GM04503 (cell line): ENCODE measurements at places on chromosomes 7 and 10.

GRCh38 chr10:62237966-62238365 lies 30.7 kb downstream of the RTKN2 start:
- no peak for DNase-seq

DNA sequence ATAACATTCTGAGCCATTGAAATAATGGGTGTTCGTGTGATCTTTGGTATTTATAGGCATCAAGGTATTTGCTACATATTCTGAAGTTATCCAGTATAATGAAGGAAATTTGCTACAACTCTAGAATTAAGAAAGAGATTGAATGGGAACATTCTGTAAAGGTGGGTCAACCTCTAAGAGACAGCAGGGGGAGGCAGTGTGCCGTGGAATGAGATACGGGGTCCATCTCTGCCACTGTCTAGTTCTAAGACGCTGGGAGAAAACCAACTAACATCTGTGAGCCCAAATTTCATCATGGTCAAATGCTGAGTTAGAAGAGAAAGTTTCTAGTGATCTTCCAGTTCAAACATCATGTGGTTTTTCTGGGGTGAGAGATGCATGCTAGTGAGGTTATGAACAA lies 368.9 kb downstream of the SORCS1 start:
- DNase-seq = no peak

DNA sequence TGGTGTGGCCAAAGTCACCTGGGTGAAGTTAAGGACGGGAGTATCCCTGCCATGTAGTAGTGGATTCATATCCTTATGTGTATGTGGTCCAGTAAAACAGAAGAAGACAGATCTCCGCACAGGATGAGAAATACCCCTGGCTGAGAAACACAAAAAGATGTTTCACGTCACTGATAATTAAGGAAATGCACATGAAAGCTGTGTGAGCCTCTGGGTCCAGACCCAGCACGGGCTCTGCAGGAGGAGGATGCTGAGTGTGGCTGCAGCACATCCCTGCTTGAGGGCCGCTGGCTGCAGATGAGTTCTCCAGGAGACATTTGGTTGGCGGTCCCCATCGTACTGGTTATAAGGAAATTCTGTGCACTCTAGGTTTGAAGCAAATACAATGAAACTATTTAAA lies 8.2 kb upstream of the SUN1 start:
- no peak for DNase-seq

- no peak for DNase-seq
Observed at GRCh38 chr7:88586219-88586618, 173.3 kb upstream of the ZNF804B start.

DNA sequence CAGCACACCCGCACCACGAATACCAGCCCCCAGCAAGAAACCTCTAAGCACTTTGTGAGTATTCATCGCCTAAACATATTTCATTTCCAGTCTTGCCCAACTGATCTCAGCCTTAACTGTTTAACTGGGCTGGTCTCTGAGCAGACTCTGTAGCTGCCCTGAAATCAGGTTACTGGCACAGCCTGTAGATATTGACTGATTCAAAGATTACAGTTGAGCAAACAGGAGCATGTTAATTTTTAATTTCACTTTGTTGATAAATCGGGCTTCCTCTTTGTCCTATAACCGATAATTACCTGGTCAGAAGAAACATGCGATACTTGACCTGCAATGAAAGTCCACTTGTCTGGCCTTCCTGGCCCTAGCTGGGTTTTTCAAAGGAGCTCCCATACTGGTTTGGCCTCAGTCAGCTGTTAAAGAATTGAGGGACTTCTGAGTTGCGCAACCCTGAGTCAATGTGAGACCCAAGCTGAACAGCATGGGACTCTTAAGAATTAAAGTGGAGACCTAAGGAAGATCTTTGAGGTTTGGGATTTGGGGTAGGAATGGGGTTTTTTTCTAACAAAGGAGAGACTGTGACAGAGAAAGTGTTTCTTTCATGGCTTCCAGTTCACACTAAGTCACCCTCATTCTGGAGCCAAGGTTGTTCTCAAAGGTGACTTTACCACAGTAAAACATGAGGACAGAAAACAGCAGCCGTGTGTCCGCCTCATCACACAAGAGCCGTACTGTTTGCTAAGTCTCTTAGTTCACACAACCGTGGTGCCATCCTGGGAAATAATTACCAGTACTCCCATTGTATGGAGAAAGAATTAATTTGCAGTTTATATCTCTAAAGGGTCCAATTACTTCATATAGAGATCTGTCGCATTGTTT lies 75.9 kb downstream of the PPP1R3C start:
- no peak for DNase-seq

GRCh38 chr10:75827587-75828021 lies 396.2 kb downstream of the LRMDA start:
- DNase-seq = no peak

DNA sequence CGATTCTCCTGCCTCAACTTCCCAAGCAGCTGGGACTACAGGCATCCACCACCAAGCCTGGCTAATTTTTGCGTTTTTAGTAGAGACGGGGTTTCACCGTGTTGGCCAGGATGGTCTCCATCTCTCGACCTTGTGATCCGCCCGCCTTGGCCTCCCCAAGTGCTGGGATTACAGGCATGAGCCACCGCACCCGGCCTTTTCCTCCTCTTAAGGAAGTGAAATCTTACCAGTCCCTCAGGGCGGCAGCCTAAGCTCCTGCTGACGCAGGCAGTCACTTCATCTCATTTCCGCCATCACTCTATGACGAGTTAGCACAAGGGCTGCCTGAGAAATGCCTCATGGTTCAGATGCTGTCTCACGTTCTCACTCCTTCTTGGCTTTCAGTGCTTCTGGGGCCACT lies 246.0 kb upstream of the SHH start:
- no peak for DNase-seq

GRCh38 chr10:68981074-68981473 lies 7.5 kb upstream of the KIFBP start:
- no peak for DNase-seq

- DNase-seq = no peak
Observed at GRCh38 chr10:78042058-78042751, 8.5 kb downstream of the RPS24 start.

DNA sequence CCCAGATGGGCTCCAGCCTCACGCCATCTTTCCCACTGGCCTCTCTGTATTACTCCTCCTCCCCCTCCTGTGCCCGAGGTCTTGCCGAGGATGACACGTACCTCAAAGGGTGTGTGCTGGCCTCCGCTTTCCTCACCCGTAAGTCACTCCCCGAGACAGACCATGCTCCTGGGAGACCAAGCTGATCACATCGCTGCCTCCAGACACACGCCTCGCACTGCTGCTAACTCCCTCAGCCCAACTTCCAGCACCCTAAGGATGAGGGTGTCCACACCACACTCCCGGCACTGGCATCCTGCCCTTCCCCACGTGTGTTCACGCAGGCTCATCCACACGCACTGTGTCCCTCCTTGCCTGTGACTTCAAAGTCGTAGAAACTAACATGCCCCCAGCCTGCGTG lies 24.0 kb downstream of the MAD1L1 start:
- no peak for DNase-seq

- peak; percentile 9 for DNase-seq
Observed at GRCh38 chr10:7410862-7411670, at the start of gene SFMBT2. SFMBT2 (minus strand) TSS chr10:7411034; CDS start chr10:7381898, 29,136 bp downstream.

GRCh38 chr10:88041243-88042159 lies 178.1 kb downstream of the PTEN start:
- no peak for DNase-seq

GRCh38 chr10:8378198-8378983 lies 323.9 kb downstream of the GATA3 start:
- DNase-seq = no peak

- no peak for DNase-seq
Observed at GRCh38 chr10:15735763-15736162, 16.0 kb upstream of the ITGA8 start.

- no peak for DNase-seq
Observed at GRCh38 chr7:36746347-36746746, 22.1 kb upstream of the AOAH start.

- DNase-seq = no peak
Observed at GRCh38 chr10:77673101-77673500, 35.5 kb upstream of the KCNMA1 start.

DNA sequence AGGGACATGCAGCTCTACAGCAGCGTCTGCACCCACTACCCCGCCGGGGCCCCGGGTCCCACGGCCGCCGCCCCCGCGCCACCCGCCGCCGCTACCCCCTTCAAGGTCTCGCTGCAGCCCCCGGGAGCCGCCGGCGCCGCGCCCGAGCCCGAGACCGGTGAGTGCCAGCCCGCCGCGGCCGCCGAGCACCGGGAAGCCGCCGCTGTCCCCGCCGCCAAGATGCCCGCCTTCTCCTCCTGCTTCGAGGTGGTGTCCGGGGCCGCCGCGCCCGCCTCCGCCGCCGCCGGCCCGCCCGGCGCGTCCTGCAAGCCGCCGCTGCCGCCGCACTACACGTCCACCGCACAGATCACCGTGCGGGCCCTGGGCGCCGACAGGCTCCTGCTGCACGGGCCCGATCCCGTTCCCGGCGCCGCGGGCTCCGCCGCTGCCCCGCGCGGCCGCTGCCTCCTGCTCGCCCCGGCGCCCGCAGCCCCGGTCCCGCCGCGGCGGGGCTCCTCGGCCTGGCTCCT lies 631 bp downstream of the OTUD1 start:
- DNase-seq = no peak

- no peak for DNase-seq
Observed at GRCh38 chr10:33600381-33600780, 265.9 kb upstream of the NRP1 start.

DNA sequence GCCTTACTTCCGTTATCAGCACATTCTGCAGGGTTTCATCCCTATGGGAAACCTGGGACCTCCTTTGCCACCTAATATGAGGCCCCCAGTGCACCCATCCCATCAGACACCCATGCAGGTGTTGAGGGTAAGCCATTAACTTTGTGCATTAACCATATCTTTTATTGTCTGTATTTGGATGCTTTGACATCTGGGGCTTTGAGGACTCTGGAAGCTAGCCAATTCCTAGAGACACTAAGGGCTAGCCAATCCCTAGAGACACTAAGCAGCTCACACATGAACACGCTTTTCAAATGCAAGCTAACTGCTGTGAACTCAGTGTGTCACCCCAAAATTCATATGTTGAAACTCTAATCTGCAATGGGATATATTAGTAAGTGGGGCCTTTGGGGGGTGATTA lies 272.5 kb upstream of the COBL start:
- no peak for DNase-seq

- DNase-seq = no peak
Observed at GRCh38 chr7:149714910-149715471, 58.4 kb downstream of the ZNF467 start.

DNA sequence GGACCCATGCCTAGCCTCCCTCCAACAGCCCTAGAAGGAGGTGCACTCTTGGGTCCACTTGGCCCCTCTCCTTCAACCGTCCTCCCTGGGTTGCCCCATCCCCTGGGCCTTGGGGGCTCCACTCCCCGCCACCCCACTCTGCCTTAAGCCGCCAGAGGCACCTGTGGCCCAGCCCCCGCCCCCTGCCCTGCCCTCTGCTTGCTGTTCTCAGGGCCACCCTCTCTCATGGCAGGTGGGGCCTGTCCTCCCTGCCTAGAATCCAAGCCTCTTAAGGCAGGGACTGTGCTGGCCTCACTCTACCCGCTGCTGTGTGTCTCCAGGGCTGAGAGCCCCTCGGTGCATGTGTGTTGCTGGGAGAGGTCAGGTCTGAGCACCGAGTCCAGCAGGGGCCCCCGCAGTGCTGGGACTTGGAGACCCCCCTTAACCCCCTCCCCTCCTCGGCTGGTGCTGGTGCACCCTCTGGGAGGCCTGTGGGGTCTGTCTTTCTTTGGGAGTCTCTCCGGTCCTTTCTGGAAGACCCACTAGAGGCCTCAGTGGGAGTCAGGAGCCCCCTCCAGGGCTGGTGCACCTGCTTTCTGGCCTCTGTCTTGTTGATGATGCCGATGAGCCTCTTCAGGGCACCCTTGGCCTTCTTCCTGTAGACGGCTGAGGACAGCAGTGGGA lies 43.8 kb downstream of the CFAP46 start:
- DNase-seq = no peak

GRCh38 chr10:24009736-24010135 lies 199.2 kb upstream of the KIAA1217 start:
- no peak for DNase-seq

DNA sequence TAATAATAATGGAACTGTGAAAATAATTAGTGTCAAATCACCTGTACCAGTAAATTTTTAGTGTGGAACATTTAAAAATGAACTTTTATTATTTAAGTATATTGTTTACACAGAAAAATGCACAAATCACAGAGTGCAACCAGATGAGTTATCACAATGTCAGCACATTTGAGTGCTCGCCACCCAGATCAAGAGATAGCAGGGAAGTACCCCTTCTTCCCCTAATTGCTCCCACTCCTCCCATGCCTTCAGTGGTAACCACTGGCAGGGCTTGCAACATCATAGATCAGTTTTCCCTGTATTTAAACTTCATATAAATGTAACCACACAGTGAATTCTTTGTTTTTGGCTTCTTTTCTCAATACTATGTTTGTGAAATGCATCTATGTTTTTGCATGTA lies 7.8 kb upstream of the GPR141 start:
- DNase-seq = no peak

- DNase-seq = no peak
Observed at GRCh38 chr10:70974351-70974901, 86.1 kb upstream of the PCBD1 start.

DNA sequence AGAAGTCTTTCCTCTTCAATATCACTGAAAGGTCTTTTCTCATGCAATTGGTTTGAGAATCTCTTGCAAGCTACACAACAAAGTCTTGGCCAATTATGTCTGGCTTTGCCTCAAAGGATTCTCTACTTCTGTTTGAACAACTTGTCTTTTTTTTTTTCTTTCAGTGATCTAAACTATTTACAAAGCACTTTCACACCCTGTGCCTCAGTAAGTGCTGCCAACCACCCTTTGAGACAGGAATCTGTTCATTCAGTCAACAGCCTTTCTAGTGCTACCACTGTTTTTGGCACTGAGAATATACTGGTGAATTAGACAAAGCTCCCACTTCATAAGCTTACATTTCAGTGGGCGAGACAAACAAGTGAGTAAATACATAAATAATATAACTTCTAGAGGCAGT lies 26.9 kb upstream of the SDK1 start:
- no peak for DNase-seq

- DNase-seq = no peak
Observed at GRCh38 chr10:129940617-129941198, 23.4 kb downstream of the EBF3 start.

DNA sequence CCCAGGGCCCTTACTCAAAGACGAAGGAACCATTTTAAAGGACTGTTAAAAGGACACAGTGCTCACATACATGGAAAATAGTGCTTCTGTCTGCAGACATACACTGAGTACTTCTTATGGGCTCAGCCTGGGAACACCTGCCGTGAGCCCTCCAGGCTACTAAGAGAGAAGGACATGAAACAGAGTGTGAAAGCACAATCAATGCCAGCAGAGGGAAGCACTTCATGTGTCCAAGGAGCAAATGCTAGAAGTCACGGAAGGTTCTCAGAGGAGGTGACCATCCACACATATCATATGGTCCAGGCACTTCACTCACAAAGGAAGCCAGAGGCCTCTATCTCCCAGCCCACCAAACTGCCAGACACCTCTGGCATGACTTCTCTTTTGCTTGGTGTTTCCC lies 15.5 kb downstream of the ELMO1 start:
- DNase-seq = no peak
